Cardiac atrium fibroblast (primary cell): ENCODE measurements at places on chromosomes 1 and 21. TPM values are rescaled to one million over a fixed set of nuclear protein-coding genes. Genes with fewer than 3 reads are reported as not detected.

Gene MYCBP
- total RNA-seq: 23.1 and 34.7 TPM in 2 replicates

Gene UBL4B
- not detected in 2 replicates for total RNA-seq

Gene SPOCD1
- total RNA-seq: 9.6 and 23.2 TPM in 2 replicates

Gene FAM163A
- total RNA-seq: not detected in 2 replicates

Gene TEDDM1
- total RNA-seq: not detected in 2 replicates

Gene SLC30A2
- not detected in 2 replicates for total RNA-seq

Gene C1orf105
- not detected in 2 replicates for total RNA-seq

Gene PLA2G2A
- total RNA-seq: 0.72 and 9.4 TPM in 2 replicates

Gene HRNR
- not detected in 2 replicates for total RNA-seq

Gene CNIH4
- total RNA-seq: 36.8 and 53.3 TPM in 2 replicates

Gene ICOSLG
- 0.32 and 0.54 TPM in 2 replicates for total RNA-seq

Gene FMOD
- 16.1 and 39.9 TPM in 2 replicates for total RNA-seq

Gene CR1
- total RNA-seq: not detected in 2 replicates

Gene FAM167B
- total RNA-seq: 2.8 TPM in 1 of 2 replicates, not detected in the other

Gene SYCP1
- total RNA-seq: not detected in 2 replicates

Gene EXTL1
- total RNA-seq: 0.49 TPM in 1 of 2 replicates, not detected in the other

Gene NEXN
- total RNA-seq: 12.5 and 26.5 TPM in 2 replicates

Gene BNIPL
- total RNA-seq: 0.49 TPM in 1 of 2 replicates, not detected in the other

Gene SH2D2A
- 0.18 TPM in 1 of 2 replicates, not detected in the other for total RNA-seq

Gene OR2L2
- total RNA-seq: not detected in 2 replicates

Gene ESRRG
- total RNA-seq: not detected in 2 replicates

Gene MRPS6
- 4.3 and 13.3 TPM in 2 replicates for total RNA-seq

Gene PAQR6
- 0.32 and 1.6 TPM in 2 replicates for total RNA-seq

Gene CASQ2
- not detected in 2 replicates for total RNA-seq

Gene AGBL4
- total RNA-seq: not detected in 2 replicates

Gene INTS3
- total RNA-seq: 21.8 and 27.7 TPM in 2 replicates

Gene SLC2A1
- total RNA-seq: 244 and 270 TPM in 2 replicates

Gene TMPRSS2
- total RNA-seq: not detected in 2 replicates

Gene CYB5RL
- total RNA-seq: 0.54 and 3.9 TPM in 2 replicates

Gene KCNE1
- total RNA-seq: not detected in 2 replicates

Gene HES3
- not detected in 2 replicates for total RNA-seq

Gene LRRC42
- 23.5 and 41.0 TPM in 2 replicates for total RNA-seq

Gene CFHR5
- not detected in 2 replicates for total RNA-seq

Gene FTCD
- total RNA-seq: not detected in 2 replicates

Gene ENAH
- total RNA-seq: 65.0 and 106 TPM in 2 replicates

Gene MYCL
- 0.54 and 0.81 TPM in 2 replicates for total RNA-seq

Gene SFN
- not detected in 2 replicates for total RNA-seq

Gene RBM15
- 14.6 and 18.2 TPM in 2 replicates for total RNA-seq

Gene DNAI4
- total RNA-seq: 1.5 and 5.4 TPM in 2 replicates

Gene FCGR1A
- total RNA-seq: not detected in 2 replicates

Gene VHLL
- total RNA-seq: not detected in 2 replicates

Gene PPT1
- total RNA-seq: 46.3 and 49.1 TPM in 2 replicates

Gene ATP1A2
- 1.3 TPM in 1 of 2 replicates, not detected in the other for total RNA-seq

Gene IPO9
- total RNA-seq: 13.3 and 13.9 TPM in 2 replicates

Gene F13B
- not detected in 2 replicates for total RNA-seq

Gene LCE3E
- total RNA-seq: not detected in 2 replicates

Gene ANKRD34A
- 0.16 and 0.18 TPM in 2 replicates for total RNA-seq

Gene GPR37L1
- total RNA-seq: under 0.01 TPM in 1 of 2 replicates, not detected in the other

Gene YOD1
- total RNA-seq: 3.8 and 4.5 TPM in 2 replicates

Gene KANK4
- not detected in 2 replicates for total RNA-seq

Gene TBX19
- total RNA-seq: 0.32 and 0.90 TPM in 2 replicates

Gene FCRL1
- total RNA-seq: not detected in 2 replicates

Gene OR2L5
- not detected in 2 replicates for total RNA-seq

Gene OR2M3
- total RNA-seq: not detected in 2 replicates

Gene PPIH
- 22.4 and 36.1 TPM in 2 replicates for total RNA-seq

Gene BEND5
- total RNA-seq: 3.7 and 4.2 TPM in 2 replicates

Gene LCE2B
- not detected in 2 replicates for total RNA-seq
